ENCODE measurements at places on chromosomes 2 and 18. TPM values are rescaled to one million over a fixed set of nuclear protein-coding genes. Genes with fewer than 3 reads are reported as not detected.

DNA sequence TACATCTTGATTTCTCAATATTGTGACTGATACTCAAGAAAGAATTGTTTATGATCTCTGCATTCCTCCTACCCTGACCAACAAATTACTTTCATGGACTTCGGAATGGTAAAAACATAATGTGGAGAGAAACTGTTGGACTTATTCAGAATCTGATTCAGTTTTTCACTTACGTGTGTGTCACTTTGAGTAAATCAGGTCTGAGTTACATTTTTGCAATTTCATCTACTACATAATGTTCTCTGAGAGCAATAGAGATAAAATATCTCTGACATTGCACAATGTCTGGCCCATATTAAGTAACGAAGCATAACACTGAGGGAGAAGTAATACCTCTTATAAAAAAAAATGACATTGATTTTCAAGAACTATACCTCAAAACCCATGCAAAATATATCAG lies 1337.9 kb upstream of the CHAC2 start:
- no peak for DNase-seq

- DNase-seq: no peak
These were observed 128.8 kb upstream of the TRIB2 start for GRCh38 chr2:12587729-12588522.

GRCh38 chr2:62424899-62425298 lies 81.1 kb downstream of the TMEM17 start:
- peak; percentile 56 for DNase-seq

DNA sequence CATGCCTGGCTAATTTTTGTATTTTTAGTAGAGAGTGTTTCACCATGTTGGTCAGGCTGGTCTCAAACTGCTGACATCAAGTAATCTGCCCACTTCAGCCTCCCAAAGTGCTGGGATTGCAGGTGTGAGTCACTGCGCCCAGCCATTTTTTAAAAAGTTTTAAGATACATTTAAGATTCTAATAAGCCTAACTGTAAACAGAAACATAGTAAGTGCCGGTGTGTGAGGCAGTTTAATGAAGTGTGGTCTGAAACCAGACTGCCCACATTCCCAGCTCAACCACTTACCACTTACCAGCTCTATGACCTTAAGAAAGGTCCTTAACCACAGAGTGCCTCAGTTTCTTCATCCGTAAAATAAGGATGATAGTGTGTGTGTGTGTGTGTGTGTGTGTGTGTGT lies 42.4 kb downstream of the TMEM237 start:
- DNase-seq: no peak

GRCh38 chr2:68749345-68749744 lies 14.7 kb downstream of the ARHGAP25 start:
- peak; percentile 2 for DNase-seq

DNA sequence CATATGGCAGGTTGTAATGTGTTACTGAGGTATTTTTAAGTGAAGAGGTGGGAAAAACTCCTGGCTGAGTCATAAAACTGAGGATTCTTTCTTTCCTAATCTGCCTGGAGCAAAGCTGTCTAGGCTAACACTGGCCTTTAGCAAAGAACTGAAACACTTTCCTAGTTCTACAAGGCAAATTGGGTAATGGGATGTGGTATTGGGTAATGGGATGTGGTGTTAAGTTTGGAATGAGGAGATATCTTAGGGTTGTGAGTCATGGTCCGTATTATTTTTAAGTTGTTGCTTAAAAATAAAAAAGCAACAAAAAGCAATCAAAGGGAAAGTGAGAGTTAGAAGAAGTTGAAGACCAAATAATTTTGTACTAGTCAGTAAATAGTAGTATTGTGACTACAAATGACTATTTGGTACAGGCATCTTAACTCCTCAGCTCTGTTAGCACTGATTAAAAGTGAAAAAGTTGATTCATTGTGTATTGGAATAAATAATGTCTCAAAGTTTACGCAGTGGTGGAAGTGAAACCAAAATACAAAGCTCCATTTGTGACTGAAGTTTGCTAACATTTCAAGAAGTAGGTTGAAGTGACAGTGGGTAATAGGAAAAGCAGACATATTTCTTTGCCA lies 216.8 kb downstream of the CAMKMT start:
- DNase-seq: no peak

DNA sequence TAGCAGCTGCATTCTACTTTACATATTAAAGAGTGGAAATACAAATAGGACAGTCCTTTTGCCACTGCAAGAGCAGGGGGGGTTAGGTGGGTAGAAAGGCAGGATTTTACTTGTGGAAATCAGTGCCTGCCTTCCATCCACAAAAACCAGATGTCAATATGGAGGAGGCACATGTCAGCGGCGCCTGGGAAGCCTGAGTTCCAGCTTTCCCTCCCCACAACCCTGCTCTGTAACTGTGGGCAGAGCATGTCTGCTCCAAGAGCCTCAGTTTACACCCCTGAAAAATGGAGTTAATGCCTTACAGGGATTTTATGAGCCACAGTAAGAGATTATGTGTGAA lies 32.9 kb downstream of the STEAP3 start:
- no peak for DNase-seq

- DNase-seq: no peak
These were observed 86.6 kb downstream of the DNER start for GRCh38 chr2:229627728-229628127.

DNA sequence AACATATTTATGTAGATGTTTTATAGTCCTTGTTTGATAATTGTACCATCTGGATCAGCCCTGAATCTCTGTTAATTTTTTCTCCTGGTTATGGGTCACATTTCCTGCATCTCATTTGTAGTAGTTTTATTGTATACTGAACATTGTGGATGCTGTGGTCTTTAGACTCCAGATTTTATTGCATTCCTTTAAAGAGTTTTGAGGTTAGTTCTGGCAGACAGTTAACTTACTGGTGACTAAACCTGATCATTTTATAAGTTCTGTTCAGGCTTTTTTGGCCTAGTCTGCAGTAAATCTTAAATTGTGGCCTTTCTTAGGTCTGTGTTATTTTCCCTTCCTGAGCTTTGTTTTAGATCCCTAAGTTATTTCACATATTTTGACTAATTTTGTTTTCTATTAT lies 84.3 kb downstream of the FANCL start:
- DNase-seq: no peak

GRCh38 chr2:85971366-85971765 lies 82.6 kb upstream of the ST3GAL5 start:
- DNase-seq: no peak

DNA sequence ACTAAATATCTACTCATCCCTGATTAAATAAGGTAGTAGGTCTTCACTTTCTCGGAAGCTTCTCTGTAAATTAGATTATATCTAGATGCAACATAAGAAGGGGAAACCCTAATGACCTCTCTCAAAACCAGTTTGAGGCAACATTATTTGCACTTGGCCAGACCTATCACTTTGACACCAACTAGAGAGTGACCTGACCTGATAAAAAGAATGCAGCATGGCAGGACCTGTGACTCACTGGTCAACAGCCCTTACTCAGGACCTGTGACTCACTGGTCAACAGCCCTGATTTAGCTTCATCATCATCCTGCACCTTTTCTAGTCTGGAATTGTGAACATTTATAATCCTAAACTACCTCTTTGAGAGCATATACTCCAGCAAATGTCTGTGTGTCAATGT lies 1957.7 kb upstream of the CELF4 start:
- no peak for DNase-seq

- DNase-seq: no peak
These were observed 167.9 kb upstream of the NXPH2 start for GRCh38 chr2:138948070-138948539.

DNA sequence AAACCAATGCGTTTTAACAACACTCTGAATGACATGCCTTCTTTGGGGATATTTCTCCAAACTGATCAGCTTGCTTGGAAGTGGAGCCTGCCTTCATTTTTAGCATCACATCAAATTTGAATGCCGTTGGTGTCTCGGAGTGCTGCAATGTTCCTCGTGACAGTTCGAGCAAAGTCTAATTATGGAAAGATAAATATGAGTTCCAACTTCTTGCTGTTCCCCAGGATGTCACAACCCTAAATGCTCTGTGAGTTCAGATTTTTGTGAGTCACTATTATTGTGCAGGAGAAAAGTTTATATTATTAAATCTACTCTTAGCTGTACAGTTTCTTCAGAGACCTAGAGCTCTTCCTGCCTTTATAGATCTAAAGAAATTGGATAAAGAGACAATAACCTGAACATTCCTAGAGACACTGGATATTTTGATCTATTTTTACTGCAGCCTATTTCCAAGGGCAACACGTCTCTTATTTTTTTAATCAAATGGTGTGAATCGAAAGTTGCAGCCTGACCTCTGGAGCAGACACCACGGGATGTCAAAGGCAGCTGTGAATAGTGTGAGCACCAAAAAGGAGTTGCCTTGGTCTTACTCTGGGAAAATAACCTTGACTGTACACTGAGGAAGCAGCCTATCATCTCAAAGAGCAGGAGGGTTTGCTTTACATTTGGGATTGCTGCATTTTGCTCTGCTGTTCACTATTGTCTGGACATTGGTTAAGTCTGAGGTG lies 330.1 kb downstream of the TDRD15 start:
- DNase-seq: no peak

GRCh38 chr18:79846936-79847557 lies 49.3 kb downstream of the KCNG2 start:
- no peak for DNase-seq

DNA sequence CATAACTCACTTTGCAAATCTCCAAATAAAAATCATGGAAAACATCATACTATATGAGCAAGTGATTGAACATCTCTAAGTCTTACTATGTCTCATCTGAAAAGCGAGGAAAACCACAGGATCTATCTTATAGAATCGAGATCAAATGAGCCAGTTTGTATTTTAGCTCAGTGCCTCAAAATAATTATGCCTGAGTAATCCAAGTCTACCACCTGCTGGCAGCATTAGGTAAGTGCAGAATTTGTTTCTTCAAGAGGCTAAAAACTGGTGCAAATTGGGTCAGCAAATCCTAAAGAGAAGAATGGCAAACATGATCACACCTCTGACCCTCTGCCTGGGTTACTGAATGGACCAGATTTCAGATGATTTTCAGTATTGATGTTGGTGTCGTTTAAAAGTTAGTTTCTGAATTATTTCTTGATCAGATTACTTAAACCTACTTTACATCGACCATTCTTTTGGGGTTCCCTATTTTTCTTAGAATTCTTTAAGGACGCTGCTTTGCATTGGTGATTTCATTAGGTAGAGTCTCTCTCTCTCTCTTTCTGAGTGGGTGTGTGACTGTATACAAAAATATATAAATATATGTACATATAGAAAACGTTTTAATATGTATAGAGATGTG lies 12.7 kb upstream of the FHOD3 start:
- peak; percentile 60 for DNase-seq

DNA sequence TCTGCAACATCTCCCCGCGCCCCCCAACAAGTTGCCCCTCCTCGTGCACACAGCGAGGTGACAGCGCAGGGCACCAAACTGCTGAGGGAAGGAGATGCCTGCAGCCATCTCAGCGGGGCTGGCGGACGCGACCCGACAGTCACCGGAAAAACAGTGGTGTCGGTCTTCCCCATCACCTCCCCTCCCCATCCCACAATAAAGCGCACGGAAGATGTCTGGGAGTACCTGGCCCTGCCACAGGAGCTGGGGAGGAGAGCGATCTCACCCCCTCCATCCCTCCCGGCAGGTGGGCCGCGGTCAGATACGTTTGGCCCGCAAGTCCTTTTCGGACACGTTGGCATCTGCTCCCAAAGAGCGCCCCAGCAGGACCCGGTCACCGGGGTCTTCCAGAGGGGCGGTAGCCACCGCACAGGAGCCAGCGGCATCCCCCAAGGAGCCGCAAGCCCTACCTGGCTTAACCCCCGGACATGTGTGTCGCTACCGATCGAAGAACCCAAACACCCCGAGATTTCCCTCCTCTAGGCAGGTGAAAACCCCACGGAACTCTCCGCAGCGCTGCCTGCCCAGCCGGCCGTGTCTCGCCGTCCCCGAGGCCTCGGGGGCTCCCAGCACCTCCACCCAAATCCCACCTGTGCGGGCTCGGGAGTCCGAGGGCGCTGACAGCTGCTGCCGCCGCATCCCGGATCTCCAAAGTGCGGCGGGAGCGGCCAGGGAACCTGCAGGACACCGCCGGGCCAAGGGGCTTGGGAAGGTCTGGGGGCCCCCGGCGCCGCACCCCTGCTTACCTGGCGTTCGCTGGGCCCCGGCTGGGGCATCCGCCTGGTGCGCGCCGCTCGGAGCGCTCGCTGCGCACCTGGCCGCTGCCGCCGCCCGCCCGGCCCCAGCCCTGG lies 657 bp downstream of the ATP8B1 start:
- DNase-seq: no peak

DNA sequence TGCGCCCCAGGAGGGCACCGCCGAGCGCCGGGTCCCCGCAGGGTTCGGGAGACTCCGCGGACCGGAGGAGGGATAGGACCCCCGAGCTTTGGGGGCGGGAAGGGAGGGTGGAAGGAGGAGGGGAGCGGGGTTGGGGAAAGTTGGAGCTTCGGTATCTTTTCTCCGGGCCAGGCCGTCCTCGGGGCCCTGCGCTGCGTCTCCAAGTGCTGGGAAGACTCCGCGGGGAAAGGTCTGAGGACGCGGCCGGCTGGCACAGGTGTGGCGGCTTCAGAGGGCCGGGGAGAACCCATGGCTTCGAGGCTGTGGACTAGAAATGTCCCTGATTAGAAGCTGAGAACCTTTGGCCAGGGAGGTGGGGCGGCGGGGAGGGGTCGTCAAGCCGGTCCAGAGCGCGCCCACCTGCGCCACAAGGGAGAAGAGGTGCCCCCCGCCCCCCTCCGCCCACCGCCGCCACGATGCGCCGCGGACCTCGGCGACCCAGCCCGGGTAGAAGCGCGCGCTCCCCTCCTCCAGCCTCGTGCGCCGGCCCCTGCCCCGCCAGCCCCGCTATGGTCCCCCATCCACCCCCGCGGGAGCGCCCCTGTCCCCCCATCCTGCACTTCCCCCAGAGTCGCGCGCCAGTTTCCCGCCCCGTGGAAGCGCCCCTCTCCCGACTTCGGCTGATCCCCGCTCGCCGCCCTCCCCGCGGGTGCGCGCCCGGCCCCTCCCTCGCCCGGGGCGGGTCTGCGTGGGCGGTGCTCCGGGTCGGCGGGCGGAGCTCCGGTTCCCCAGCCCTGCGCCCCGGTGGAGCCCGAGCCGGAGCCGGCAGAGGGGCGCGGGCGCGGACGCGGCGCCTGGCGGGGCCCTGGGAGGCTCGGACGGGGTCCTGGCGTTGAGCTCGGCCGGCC lies at the start of gene SNTG2:
TSS of gene SNTG2 (plus strand) at position 770 of the 887 bp plus-strand sequence. CDS start 148 bp downstream, outside the sequence.
- DNase-seq: no peak

The MPHOSPH10 gene
- 23.4 TPM for total RNA-seq

The LOXL3 gene
- 0.17 TPM for total RNA-seq

The CIB4 gene
- total RNA-seq: not detected

The RUFY4 gene
- not detected for total RNA-seq

The PLCL1 gene
- 3.1 TPM for total RNA-seq

The GATA6 gene
- 0.65 TPM for total RNA-seq

The IL1B gene
- 0.47 TPM for total RNA-seq

The SERPINB3 gene
- 66.5 TPM for total RNA-seq

The METTL4 gene
- 4.9 TPM for total RNA-seq

The SLC9A4 gene
- total RNA-seq: 0.15 TPM

The CFC1 gene
- total RNA-seq: not detected

The CD8B gene
- total RNA-seq: not detected

Measured in lower leg skin (tissue), 4 donors.